ENCODE measurements at places on chromosomes 5 and 9.

GRCh38 chr9:89901920-89902319 is 297.1 kb downstream of the GADD45G start:
- DNase-seq: no peak

- no peak for DNase-seq
Observed at GRCh38 chr5:150342583-150342982, 14.9 kb upstream of the TCOF1 start.

- no peak for DNase-seq
Observed at GRCh38 chr9:84357275-84357674, 16.7 kb upstream of the SLC28A3 start.

- DNase-seq: no peak
Observed at GRCh38 chr9:83041771-83042170, 21.2 kb downstream of the RASEF start.

DNA sequence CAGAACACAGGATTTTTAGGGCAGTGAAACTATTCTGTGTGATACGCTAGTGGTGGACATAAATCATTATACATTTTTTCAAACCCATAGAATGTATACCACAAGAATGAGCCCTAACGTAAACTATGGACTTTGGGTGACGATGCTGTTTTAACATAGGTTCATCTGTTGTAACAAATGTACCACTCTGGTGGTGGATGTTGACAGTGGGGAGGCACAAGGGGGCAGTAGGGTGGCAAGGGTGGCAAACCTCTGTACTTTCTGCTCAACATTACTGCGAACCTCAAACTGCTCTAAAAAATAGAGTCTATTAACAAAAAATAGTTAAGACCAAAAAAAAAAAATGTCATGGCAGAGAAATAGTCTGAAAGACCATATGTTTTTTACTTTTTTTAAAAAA is 9.1 kb upstream of the MVB12B start:
- no peak for DNase-seq

DNA sequence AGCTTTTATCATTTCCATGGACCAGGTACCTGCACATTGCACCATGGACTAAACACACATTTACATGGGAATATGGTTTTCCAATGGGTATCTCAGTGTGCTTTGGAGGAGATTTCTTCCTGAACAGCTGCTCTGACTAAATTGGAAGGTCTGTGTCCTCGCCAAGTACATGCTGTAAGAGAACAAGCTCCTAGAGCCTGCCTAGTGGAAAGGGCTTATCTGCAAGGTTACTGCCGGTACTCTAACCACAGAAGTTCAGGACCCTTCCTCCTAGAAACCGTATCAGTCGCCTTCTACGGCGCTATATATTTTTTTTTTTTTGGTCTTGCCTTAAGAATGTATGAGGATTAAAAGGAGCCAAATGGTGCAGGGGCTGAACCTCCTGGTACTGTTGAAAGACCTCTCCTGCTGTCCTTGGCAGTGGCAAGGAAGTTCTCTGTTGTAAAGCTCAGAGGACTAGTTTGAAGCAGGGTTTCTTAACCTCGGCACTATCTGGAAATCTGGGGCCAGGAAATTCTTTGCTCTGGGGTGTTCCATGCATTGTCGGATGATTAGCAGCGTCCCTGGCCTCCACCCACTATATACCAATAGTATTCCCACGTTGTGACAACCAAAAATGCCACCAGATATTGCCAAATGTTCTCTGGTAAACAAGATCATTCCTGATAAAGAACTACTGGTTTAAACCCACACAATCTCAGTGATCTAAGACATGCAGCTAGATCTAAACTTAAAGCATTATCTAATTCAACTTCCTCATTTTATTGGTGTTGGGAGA is 107.4 kb downstream of the FBXO38 start:
- no peak for DNase-seq

GRCh38 chr5:157252711-157253465 is 13.0 kb upstream of the CYFIP2 start:
- DNase-seq: no peak

DNA sequence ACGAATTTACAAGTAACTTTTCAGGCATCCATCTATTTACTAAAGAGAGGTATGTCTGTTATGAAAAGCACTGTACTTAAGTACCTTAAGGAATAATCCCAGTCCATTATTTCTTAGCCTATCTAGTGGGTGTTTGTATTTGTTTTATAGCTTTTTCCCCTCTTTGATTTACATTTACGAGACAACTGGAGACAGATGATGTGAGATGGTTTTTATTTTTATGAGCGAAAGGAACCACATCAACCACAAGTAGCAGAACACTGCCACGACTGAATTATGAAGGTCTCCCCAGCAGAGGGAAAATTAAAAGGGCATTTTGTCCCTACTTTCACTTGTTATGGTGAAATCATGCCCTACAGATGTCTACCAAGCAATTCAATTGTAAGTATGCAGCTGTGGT is 357.8 kb downstream of the NFIB start:
- DNase-seq: no peak

GRCh38 chr5:148760945-148761638 is 65.3 kb upstream of the ADRB2 start:
- no peak for DNase-seq

DNA sequence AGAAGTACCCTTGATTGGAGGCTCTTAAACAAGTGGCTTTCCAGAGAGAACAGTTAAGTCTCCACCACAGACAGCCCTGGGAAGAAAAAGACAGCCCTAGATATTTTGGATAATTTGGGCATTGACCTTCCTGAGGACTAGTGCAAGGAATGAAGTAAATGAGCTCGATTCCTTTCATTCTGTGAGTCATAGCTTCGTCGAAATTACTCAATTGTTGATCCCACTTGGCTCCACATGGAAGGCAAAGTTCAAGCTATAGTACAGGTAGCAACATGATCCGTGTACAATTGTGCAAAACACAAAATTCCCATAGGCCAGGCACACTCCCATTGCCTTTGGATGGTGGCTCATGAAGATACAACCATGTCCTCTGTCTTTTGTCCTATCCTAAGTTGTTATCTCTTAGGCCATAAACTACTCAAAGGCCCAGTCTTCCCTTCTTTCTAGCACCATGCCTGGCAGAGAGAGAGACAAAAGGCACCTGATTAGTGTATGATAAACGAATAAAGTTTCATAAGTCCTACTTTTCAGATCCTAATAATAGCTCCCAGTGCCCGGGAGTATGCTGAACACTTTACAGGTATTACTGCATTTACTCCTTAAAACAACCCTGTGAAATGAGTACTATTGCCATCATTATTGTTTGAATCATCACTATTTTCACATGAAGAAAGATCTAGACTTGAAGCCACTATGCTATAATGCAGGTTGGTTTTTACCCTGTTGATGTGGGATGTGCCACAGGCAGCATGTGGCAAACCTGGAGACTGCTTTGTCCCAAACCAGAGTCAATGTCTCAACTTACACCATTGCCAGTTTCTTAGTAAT is 116.7 kb upstream of the RANBP3L start:
- no peak for DNase-seq
